ENCODE measurements at places on chromosomes 5 and 9. TPM values are rescaled to one million over a fixed set of nuclear protein-coding genes. Genes with fewer than 3 reads are reported as not detected.

The SLC45A2 gene
- total RNA-seq, result not detected

The KLHL9 gene
- total RNA-seq, result 22.1 TPM

The RNF208 gene
- 1.9 TPM for total RNA-seq

The NRARP gene
- 55.1 TPM for total RNA-seq

The SLC23A1 gene
- total RNA-seq, result not detected

DNA sequence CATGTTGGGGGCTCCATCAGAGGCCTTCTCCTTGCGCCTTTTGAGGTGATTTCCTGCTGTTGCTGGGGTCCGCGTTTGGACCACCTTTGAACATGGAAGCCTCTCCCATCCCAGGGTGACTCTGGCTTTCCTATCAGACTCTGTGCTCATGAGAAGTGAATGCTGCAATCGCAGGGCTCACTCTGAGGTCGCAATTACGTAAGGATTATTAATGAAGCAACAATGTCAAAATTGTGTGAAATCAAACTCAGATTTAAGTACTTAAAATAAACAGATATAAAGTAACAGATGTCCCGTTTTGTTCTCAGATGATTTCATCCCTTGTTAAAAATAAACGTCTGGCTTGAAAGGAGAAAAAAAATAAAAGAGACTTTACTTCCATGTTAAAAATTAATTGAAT lies 634.2 kb downstream of the BNC2 start:
- H3K36me3 ChIP-seq, result no peaks in the 10 kb centered on the region
- no peak overlapping the region for H3K27ac ChIP-seq
- DNase-seq, result no peak
- H3K4me3 ChIP-seq, result no peak overlapping the region

- DNase-seq, result no peak
- no peak overlapping the region for H3K27ac ChIP-seq
- peaks cover 11% of the 10 kb centered on the region for H3K4me1 ChIP-seq
- H3K4me3 ChIP-seq, result no peak overlapping the region
Observed at GRCh38 chr5:150213530-150213929, 23.7 kb downstream of the SLC6A7 start.

DNA sequence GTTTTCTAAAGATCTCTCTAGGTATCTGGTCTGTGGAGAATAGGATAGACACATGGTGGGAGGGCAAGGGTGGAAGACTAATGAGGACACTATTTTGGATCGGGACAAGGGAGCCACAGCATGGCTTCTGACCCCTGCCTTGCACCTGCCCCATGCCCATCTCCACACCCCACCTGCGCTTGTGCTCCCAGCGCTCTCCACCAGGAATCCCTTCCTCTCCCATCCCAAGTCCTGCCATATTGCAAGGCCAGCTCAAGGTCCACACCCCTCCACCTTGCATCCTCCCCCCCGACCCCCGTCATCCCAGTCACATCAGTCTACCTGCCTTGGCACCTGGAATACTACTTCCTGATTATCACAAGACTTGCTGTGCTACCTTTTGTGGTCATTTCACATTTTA lies 44.2 kb upstream of the RETREG1 start:
- H3K4me3 ChIP-seq, result no peak overlapping the region
- DNase-seq, result peak; percentile 18
- no peaks in the 10 kb centered on the region for H3K4me1 ChIP-seq
- H3K27ac ChIP-seq, result no peak overlapping the region
- no peaks in the 10 kb centered on the region for H3K27me3 ChIP-seq

DNA sequence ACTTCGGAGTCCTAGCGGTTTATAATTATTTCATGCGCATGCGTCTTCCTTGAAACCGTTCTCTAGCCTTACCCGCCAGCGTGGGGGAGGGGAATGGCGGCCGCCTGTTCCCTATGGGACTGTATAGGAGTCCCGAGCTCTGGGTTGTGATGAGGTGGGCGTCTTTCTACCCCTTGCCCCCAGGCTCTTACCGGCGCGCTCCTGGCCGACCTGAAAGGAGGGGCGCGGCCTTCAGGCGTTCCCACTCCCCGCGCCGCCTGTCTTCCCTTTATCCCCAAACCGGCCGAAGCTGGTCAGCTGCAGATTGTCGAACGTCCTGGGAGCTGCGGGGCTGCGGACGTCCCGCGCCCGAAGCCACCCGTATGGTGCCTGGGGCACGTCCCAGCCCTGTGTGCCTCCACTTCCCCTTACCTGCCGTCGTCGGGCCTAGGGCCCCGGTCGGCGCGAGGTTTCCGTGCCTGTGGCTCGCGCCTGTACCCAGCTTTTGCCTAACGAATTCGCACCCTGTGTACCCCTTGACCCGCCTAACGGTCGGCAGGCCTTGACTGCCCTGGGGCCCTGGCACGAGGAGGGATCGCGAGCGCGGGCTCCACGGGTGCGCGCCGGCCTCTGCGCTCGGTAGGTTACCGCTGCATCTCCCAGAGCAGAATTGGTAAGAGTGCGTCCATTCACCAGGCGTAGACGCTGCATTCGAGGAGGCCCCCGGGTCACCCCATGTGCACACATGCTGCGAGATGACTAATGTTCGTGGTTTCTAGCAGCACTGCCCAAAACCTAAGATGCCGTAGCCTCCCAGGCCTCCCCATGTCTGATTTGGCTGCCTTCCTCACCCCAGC lies 653 bp upstream of the HNRNPH1 start:
- DNase-seq, result peak; percentile 86
- H3K4me3 ChIP-seq, result peak overlapping the region; percentile 93
- peaks cover 34% of the 10 kb centered on the region for H3K4me1 ChIP-seq
- no peaks in the 10 kb centered on the region for H3K27me3 ChIP-seq
- peak overlapping the region; percentile 98 for H3K27ac ChIP-seq

GRCh38 chr9:128163027-128163515 lies 3.0 kb downstream of the BBLN start:
- DNase-seq, result no peak
- H3K27ac ChIP-seq, result no peak overlapping the region
- 0 out of 2 replicates have a peak, but pooled peaks cover 3% of the 10 kb centered on the region for H3K36me3 ChIP-seq
- H3K27me3 ChIP-seq, result no peaks in the 10 kb centered on the region
- peaks cover 4% of the 10 kb centered on the region for H3K4me1 ChIP-seq

- H3K27me3 ChIP-seq, result no peaks in the 10 kb centered on the region
- no peak overlapping the region for H3K27ac ChIP-seq
- H3K4me3 ChIP-seq, result no peak overlapping the region
- peaks cover 45% of the 10 kb centered on the region for H3K36me3 ChIP-seq
Observed at GRCh38 chr5:72226950-72227349, 93.1 kb downstream of the MRPS27 start.

GRCh38 chr9:27628311-27628710 lies 55.0 kb upstream of the C9orf72 start:
- H3K27me3 ChIP-seq, result no peaks in the 10 kb centered on the region
- H3K4me3 ChIP-seq, result no peak overlapping the region
- no peak overlapping the region for H3K27ac ChIP-seq
- no peak for DNase-seq
- H3K36me3 ChIP-seq, result no peaks in the 10 kb centered on the region

GRCh38 chr9:38026840-38027527 lies 42.0 kb downstream of the SHB start:
- DNase-seq, result no peak
- H3K4me1 ChIP-seq, result peaks cover 52% of the 10 kb centered on the region
- H3K27me3 ChIP-seq, result no peaks in the 10 kb centered on the region
- no peaks in the 10 kb centered on the region for H3K36me3 ChIP-seq
- no peak overlapping the region for H3K27ac ChIP-seq
- no peak overlapping the region for H3K4me3 ChIP-seq

DNA sequence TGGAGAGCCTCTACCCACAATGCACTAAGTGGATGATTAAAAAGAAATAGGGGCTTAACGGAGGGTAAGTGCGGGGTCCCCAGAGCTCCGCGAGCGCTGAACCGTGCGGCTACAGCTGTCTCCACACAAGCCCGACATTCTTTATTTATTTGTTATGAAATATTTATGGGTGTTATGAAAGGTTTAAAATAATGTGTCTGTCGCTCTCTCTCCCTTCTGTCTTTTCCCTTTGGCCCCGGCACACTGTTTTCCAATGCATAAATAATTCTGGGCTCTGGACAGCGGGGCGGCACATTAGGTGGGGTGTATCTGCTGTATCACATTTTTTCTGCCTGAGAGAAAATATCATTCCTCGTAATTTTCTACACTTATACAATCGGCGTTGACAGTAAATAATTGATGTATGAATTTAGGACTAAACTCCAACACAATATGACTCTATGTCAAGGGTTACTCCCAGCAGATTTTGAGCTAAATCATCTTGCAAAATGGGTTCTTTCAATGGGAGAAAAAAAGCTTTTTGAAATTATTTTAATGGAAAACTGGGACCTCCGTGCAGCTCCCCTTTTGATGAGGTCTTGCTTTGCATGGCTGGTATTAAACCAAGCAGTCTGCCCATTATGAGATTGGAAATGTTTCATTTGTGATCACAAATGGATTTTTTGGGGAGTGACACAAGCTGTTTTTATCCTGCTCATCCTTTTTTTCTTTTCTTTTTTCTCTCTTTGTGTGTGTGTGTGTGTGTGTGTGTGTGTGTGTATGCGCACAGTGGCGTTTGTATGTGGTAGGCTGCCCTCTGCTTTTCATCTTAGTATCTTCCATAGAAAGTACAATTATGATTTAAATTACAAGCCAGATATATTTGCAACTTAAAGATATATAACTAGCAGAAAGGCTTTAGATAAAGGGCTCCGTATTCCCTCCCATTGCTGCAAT lies 370.6 kb upstream of the IRX4 start:
- H3K4me3 ChIP-seq, result no peak overlapping the region
- DNase-seq, result no peak
- no peaks in the 10 kb centered on the region for H3K4me1 ChIP-seq
- H3K27ac ChIP-seq, result no peak overlapping the region

GRCh38 chr9:132003319-132003704 lies 76.4 kb downstream of the MED27 start:
- no peaks in the 10 kb centered on the region for H3K27me3 ChIP-seq
- H3K4me1 ChIP-seq, result peaks cover 52% of the 10 kb centered on the region

DNA sequence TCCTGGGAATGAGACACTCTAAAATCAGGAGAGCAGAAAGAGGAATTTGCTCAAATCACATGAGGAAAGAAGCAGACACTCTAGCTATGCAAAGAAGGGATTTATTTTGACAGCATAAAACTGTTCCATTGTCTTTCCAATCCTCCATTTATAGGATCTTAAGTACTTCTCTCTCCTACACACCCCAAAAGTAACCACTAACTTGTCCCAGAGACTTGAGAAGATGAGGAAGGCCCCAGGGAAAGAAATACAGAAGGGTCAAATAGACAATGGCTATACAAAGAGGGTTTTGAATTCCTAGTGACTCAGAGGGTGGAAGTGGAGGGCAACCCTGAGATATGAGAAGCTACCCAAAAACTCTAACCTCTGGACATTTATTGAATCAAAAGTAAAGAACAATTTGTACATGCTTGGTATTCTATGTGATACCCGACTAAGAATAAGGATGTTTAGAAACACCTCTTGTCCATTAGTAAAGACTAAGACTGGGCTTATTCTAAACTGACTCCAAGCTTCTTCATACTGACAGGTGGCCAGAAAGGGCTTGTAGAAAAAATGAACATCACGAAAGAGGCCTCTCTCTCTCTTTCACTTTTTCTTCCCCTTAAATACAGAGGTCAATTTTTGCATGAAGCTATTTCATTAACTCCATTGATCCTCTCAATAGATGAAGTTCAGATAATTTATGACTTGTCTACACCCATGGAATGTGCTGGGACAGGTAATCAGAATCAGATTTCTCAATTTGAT lies 20.6 kb downstream of the DMAC1 start:
- no peak overlapping the region for H3K4me3 ChIP-seq
- no peaks in the 10 kb centered on the region for H3K27me3 ChIP-seq
- H3K4me1 ChIP-seq, result no peaks in the 10 kb centered on the region
- no peak overlapping the region for H3K27ac ChIP-seq

GRCh38 chr5:41510176-41510831 lies at the start of gene PLCXD3:
Gene PLCXD3, minus strand, starts transcription at chr5:41510601. Its CDS starts 75 bp downstream, at chr5:41510526.
- no peak within 1 kb of the TSS for H3K27ac ChIP-seq
- H3K27me3 ChIP-seq, result peaks cover 43% of the 10 kb centered on the region
- peak; percentile 61 for DNase-seq
- peak within 1 kb of the TSS; percentile 77 for H3K4me3 ChIP-seq
- peaks cover 17% of the 10 kb centered on the region for H3K4me1 ChIP-seq

- H3K4me3 ChIP-seq, result no peak overlapping the region
- no peak for DNase-seq
- no peaks in the 10 kb centered on the region for H3K36me3 ChIP-seq
- H3K27ac ChIP-seq, result no peak overlapping the region
Observed at GRCh38 chr5:178569485-178569884, 20.7 kb downstream of the COL23A1 start.

DNA sequence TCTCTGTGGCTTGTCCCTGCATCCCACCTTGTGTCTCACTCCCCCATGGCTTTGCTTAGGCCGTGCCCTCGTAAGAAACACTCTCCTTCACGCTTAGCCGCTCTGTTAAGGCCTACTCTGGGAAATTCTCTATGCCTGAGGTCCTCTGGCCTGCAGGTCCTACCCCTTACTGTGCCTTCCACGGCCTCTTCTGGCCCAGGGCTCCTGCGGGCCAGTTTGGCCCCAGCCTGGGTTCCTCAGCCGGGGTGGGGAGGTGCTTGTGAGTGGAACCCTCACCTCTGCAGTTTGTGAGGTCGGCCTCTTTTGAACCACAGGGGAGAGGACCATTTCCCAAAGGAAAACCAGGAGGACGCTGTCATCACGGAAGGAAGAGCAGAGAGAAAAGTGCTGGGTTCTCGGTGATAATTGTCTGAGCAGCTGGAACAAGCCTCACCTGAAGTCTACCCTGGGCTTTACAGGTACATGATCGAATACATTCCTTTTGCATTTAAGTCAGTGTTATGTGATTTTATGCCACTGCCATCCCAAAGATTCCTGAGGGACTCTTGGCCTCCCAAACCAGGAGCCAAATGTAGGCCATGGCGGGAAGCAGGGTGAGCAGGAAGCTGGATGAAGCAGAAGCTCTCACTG lies 28.8 kb upstream of the GFPT2 start:
- no peak overlapping the region for H3K27ac ChIP-seq
- no peaks in the 10 kb centered on the region for H3K36me3 ChIP-seq

GRCh38 chr9:752681-753200 lies 88.8 kb upstream of the DMRT1 start:
- H3K36me3 ChIP-seq, result no peaks in the 10 kb centered on the region
- no peak overlapping the region for H3K4me3 ChIP-seq
- DNase-seq, result no peak
- peaks cover 6% of the 10 kb centered on the region for H3K4me1 ChIP-seq
- no peaks in the 10 kb centered on the region for H3K27me3 ChIP-seq
- H3K27ac ChIP-seq, result no peak overlapping the region

GRCh38 chr9:3508521-3509291 lies 17.1 kb downstream of the RFX3 start:
- H3K4me3 ChIP-seq, result no peak overlapping the region
- H3K36me3 ChIP-seq, result no peaks in the 10 kb centered on the region
- peak overlapping the region; percentile 65 for H3K27ac ChIP-seq
- no peaks in the 10 kb centered on the region for H3K27me3 ChIP-seq
- peaks cover 36% of the 10 kb centered on the region for H3K4me1 ChIP-seq

Measured in GM23338 (cell line).